ENCODE measurements at places on chromosomes 2 and 18.

DNA sequence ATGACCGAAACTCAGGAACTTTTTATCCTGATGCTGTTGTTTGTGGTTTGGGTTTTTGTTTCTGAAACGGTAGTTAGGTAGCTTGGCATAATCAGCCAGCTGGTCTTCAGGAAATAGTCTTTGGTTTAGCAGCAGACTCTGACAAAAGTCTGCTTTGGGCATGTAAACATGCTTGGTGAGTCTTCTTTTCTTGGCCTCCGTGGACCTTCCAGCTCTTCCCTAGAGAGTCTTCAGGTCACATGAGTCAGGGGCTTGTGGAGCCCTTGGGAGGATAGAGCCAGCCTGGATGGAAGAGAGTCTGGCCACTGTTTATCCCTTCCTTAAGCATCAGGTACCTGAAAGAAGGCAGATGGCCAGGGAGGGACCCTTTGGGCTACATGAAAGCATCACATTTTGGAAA, 154.5 kb downstream of the MGAT5 start:
- DNase-seq = no peak

DNA sequence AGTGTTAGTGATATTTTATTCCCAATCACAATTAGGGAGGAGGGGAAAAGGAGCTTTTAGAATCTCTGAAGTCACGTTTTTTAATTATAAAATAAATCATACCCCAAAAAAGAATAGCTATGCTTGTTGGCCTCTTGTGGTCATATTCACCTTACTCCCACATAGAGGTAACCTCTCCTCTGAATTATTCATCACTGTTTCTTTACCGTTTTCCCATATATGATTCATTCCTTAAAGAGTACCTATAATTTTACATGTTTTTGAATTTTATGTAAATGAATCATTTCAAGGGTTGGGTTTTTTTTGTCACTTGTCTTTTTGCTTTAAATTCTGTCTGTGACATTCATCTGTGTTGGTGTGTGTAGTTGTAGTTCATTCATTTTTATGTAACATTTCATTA, 110.6 kb upstream of the CD302 start:
- no peak for DNase-seq

DNA sequence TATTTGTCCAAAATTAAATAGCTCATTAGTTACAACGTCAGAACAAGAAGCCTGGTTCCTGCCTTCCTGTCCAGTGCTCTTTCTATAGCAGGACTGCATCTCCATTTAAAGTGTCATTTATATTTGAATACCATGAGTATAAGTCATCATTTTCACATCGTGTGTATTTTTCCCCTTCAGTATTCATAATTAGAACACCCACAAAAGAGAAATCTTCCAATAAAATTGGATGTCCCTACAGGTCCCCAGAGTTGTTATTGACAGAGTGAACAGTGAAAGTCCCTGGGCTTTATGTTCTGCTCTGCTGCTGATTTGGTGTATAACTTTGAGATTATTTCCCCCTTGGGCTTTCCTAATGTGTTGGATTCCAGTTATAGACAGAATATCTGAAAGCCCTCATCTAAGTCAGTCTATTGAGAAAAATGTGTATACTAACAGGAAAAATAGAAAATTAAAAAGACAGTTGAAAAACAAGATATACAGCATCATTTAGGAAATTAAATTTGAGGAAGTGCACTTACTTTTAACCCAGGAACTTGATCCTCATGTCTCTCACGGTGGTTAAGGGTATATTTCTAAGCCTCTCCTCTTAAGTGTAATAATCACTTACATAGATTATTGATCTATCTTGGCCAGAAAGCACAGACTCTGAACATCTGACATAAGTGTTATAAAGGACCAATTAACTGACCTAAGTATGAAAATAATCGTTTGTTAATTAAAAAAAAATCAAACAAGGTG, 15.2 kb upstream of the REV1 start:
- DNase-seq = no peak

- no peak for DNase-seq
Measured at GRCh38 chr2:696463-696862, 19.3 kb upstream of the TMEM18 start.

DNA sequence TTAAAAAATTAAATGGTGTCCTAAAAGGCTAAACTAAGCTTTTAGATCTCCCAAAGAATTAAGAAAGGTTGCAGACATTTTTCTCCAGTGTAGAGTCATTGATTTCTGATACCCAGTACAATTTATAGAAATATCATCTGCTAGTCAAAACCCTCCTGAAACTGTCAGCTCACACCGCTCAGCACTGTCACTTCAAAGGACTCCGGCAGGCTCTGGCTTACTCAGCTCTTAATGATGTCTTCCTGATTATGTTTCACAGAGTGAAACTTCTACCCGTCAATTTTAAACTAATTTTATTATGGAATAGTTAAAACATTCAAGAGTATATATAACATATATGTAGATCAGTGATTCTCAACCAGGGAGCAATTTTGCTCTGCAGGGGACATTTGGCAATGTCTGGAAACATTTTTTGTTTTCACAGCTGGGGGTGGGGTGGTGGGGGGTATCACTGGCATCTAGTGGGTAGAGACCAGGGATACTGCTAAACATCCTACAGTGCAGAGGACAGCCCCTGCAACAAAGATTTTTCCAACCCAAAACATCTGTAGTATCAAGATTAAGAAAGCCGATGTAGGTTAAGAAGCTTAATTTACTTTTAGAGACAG, 31.6 kb downstream of the CDK15 start:
- DNase-seq = no peak

GRCh38 chr2:203853271-203853670, 14.3 kb upstream of the CTLA4 start:
- no peak for DNase-seq

GRCh38 chr2:54728669-54729120, 5.2 kb downstream of the EML6 start:
- no peak for DNase-seq

DNA sequence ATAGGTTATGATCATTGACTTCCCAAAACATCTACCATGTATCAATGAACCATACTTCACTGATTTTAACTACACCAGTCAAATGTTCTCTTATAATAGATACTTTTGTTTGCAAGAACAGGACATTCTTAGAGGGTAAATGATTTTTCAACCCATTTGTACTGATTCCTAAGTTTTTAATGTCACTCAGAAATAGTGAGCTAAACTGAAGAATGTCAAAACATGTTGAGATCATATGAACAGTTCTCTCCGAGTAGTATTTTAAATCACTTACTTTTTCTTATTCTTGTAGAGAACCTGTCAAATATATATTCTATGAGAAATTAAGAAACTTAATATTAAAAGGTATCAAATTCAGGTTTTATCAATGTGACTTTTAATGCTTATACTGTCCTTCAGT, 1362.9 kb upstream of the SLC39A10 start:
- no peak for DNase-seq

GRCh38 chr2:20363578-20363977, 12.9 kb upstream of the PUM2 start:
- no peak for DNase-seq

DNA sequence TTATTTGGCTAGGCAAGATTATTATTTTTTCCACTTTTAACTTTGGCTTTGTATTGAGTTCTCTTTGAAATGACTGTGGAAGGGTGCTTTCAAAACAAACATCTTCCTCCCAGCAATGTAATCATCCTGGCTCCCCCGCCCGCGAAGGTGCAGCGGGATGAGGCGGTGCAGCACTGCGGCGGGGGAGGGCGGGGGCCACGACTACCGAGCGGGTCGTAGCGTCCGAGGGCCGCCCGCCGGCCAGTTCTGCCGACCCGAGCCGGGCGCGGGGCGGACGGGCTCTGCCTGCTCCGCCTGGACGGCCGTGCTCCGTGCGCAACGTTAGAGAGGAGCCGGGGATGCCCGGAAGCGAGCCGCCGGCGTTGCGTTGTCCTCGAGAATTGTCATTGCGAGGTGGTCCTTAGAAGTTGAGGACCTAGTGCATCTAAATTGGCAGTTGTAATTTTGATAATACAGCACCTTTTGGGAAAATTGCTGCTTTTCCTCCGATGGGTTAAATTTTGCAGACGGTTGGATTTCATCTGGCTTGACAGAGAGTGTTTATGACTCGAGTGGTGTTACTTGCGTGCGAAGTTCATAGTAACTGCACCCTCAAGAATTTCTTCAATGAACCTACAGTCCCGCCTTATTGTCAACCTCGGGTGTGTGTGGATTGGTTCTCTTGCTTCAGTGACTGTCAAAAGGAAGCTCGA, 1.1 kb downstream of the EPC2 start:
- DNase-seq = peak; percentile 38

GRCh38 chr2:183248866-183249567, 124.8 kb downstream of the NUP35 start:
- DNase-seq = no peak

DNA sequence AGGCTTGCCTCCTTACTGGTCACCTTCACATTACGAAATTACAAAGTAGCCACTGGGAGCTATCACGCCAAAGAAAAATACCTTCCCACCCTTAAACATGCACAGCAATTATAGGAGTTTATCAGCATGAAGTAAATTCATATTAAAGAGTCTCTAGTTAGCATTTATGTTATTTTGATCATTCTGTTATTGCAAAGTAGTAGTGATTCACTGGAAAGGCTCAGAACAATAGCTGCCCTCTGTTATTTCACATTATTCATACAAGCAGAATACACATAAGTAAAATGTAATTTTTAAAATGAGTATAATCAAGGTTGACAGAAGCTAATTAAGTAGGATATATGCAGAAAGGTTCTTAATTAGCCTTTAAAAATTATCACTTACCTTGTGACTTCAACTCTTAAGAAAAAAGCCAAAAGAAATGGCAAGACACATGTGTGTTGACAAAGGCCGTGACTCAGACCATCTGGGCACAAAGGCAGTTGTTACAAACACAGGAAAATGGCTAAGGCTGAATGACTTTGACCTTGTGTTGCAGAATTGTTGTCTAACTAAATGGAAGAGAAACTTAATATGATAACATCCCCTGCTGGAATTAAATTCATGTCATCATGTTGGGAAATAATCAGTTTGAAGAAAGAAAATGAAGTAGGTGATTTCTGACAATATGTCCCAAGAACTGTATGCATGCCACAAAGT, 108.3 kb downstream of the ARL6IP6 start:
- no peak for DNase-seq

- no peak for DNase-seq
Measured at GRCh38 chr2:161119483-161119882, 40.7 kb upstream of the TANK start.

- no peak for DNase-seq
Measured at GRCh38 chr2:199509403-199509802, 51.7 kb upstream of the SATB2 start.

GRCh38 chr2:141929331-141930252, 201.2 kb downstream of the LRP1B start:
- DNase-seq = no peak

DNA sequence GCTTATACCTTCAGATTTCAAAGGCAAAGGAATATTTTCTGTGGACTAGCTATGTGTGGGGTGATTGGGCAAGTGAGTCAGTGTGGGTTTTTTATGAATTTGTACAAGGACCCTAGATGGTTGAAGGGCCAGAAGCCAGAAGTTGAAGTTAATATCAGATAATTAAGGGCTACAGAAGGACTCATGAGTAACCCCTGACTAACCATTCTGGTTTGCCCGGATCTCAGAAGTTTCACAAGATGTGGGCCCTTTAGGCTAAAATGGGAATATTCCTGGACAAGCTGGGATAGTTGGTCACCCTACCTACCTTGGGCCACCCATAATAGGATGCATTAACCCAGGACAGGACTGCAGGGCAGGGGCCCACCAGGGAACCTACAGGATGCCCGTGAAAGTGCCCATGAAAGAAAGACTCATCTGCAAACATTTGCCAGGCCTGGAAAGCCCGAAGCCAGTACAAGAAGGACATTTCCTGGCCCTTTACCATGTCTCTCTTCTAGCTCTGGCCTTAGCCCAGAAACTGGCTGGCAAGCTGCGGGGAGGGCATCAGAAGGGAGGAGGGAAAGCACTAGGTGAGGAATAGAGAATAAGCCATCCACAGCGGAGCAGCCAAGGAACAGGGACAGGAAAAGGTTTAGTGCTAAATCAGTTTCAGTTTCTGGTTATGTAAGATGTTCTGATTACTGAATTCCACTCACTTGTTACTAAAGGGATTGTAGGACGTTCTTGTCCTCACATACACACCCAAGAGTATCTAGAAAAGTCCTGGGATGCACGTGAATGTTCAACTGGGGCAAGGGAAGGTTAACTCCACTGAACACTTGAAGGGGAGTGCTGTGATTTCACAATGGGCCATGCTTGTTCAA, 33.6 kb downstream of the GCG start:
- no peak for DNase-seq

- DNase-seq = no peak
Measured at GRCh38 chr18:32907648-32908423, 135.0 kb upstream of the KLHL14 start.

DNA sequence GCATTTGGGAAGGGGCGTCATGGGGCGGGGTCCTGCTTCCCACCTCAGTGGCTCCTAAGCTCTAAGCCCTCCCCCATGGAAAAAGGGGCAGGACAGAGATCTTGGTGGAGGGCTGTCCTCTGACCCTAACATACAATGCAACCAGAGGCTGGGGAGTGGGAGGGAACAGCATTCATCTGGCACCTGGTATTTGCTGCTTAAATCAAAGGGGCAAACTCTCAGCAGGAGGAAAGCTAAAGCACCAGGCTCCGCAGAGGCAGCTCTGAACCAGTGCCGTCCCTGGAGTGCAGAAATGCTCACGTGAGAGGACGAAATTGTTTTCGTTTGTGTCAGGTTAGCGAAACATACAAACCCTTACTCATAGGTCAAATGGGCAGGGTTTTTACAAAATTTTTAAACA, 92.7 kb upstream of the PXDN start:
- DNase-seq = no peak

DNA sequence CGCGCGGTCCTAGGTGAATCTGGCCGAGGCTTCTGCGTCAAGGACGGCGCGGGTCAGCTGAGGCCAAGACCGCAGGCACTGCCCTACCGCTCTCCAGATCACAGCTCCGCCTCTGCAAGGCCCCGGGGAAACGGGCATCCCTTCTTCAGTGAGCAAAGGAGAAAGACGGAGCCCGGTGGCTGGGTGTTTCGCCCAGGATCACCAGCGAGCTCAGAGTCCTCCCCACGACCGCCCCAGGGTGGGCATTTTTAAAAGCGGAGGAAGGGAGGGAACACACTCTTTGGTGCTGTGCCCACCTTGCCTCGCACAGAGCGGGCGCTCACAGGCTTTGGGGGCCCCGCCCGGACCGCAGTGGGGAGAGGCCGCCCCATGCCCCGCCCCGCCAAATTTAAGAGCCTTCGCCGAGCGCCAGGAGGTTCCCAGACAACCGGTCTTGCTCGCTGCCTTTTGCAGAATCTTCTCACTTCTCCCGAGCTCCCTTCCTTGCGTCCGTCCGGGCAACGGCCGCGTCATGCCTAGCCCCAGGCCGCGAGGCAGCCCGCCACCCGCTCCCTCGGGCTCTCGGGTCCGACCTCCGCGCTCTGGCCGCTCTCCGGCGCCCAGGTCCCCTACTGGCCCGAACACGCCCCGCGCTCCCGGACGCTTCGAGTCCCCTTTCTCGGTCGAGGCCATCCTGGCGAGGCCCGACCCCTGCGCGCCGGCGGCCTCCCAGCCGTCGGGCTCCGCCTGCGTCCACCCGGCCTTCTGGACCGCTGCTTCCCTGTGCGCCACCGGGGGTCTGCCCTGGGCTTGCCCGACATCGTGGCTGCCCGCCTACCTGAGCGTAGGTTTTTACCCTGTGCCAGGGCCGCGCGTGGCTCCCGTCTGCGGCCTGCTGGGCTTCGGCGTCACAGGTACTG, at the start of gene NOTO:
TSS of gene NOTO (plus strand) at position 419 of the 899 bp plus-strand sequence. CDS start at position 512, 93 bp downstream.
- no peak for DNase-seq

Measured in activated naive CD4-positive, alpha-beta T cell (primary cell).